D341Med (cell line): ENCODE measurements at places on chromosomes 13 and 19.

- DNase-seq: no peak
Measured at GRCh38 chr19:47663435-47663910, 49.7 kb upstream of the EHD2 start.

DNA sequence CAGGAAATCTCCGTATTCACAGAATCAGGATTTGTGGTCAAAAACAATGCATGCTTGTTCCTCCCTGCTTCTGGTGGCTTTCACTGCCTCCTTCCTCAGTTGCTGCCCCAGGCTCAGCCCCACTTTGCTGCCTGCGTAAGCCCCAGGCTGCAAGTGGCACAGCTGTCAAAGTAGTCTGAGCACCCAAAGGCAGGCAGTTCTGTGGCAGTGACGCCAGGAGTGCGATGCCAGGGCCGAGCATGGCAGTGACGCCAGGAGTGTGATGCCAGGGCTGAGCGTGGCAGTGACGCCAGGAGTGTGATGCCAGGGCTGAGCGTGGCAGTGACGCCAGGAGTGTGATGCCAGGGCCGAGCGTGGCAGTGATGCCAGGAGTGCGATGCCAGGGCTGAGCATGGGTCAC is 77.3 kb upstream of the GPR183 start:
- DNase-seq: no peak

- no peak for DNase-seq
Measured at GRCh38 chr13:113877149-113877990, 13.5 kb upstream of the GAS6 start.

DNA sequence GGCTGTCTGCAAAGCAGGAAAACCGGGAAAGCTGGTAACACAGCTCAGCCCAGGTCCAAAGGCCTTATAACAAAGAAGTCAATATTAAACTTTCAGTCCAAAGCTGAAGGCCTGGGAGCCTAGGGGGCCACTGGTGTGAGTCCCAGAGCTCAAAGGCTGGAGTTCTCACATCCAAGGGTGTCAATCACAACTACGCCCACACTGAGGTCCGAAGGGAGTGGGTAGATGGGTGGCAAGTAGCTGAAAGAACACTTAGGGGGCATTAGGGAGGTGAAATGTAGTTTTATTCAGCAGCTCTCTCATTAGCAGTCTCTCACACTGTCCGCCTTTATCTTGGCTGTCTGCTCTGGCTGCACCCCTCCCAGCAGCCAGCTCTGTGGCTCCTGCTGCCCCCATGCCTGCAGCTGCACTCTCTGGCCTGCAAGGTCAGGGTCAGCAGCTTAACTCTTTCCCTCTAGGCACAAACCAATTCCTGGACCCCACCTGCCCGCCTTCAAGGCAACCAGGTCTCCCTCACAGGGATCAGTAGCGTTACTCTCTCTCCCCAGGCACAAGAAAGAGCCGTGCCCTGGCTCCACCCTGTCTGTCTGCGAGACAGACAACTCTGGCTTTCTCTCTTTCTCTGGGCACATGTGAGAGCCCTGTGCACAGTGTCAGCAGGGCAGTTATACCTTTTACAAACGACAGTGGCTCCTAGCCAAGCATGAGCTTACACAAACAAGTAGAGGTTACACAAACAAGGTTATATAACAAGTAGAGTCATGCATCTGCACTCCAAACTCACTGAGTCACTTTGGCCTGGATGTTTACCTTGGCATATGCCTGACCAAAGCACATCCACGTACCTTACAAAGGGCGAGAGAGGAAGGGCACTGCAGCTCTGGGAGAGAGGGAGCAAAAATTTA is 249.4 kb upstream of the PCDH20 start:
- DNase-seq: no peak

DNA sequence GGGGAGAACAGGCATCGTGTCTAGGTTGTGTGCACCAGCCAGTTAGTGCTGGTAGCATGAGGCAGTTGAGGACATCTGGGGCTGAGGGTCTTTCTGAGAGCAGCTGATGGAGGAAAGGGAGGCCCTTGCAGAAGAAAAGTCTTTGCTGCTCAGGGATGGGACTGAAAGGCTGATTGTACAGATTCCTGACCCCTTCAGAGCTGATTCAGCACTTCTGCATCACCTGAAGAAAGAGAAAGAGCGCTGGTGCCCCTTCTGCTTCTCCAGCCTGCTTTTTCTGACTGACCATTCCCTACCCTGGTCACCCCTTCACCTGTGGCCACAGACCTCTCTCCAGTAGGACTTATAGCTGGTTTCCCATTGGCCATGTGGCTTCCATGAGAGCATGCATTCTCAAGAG is 476.2 kb downstream of the TSHZ3 start:
- DNase-seq: no peak

DNA sequence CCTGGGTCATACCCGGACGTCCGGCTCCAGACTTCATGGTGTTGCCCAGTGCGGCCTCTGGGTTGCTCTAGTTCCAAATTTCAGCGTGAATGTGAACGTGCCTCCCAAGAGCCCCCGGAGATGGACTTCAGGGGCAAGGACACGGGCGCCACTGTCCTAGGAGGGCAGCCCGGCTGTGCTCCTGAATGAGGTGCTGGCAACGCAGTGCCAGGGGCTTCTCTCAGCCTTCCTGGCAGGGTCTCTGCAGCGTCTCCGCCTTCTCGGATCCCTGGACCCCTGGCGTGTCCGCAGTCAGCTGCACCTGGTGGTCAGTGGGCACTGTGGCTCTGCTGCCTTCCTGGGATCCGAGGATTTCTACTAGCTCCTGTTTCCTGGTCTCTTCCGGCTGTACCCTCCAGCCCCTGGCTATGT is 101.7 kb upstream of the MCF2L start:
- DNase-seq: no peak

GRCh38 chr13:52695856-52696255 is 43.2 kb downstream of the SUGT1 start:
- no peak for DNase-seq

DNA sequence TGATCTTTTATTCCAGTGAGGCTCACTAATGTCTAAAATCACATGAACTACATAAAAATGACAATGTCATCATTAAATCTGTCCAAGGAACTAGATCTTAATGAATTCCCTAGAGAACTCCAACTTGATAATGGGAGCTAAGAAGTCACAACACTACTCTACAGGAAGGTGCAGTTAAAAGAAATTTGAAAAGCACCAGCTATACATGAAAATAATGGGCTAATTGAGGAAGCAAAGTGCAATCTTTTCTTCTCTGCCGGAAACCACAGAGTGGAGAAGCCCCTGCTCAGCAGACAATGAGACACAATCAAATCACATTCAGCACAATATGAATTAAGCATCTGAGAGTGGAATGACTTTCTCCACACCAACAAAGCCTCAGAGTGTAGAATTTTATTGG is 261.7 kb downstream of the LHFPL6 start:
- no peak for DNase-seq

GRCh38 chr19:46404753-46405468 is 8.5 kb downstream of the CCDC8 start:
- no peak for DNase-seq

- DNase-seq: no peak
Measured at GRCh38 chr13:108940121-108940520, 310.7 kb downstream of the MYO16 start.

- no peak for DNase-seq
Measured at GRCh38 chr19:271856-272255, 19.3 kb downstream of the PLPP2 start.

DNA sequence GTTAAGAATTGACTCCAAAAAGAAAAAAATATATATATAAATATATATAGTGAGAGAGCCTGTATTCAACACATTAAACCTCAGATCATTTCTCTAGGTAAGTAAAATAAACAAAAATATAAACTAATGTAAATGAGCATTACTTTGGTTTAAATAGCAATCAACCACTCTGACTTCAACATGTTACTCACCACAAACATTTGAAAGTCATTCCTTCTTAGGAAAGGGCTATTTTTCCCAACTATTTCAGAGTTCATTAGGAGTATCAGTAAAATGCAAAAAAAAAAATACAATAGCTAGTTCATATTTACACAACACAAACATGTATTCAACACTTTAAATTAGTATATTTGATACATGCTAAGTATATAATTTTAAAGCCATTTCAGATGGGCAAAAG is 40.5 kb downstream of the KLF12 start:
- DNase-seq: no peak

DNA sequence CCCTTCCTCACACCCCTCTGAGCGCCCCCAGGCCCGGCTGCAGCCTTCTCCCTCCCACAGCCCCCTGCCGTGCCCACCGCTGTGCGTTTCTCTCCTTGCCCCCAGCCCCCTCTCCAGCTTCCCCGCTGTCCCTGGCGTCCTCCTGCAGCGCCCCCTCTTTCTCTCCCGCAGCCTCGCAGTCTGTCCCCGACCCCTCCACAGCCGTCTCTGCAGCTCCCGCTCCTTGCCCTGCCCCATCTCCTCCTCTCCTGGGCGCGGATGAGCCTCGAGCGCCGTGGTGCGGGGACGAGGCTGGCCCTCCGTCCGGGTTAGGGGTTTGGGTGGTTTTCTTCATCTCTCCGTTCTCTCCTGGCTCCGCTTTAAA is 1.1 kb downstream of the KMT5C start:
- peak; percentile 69 for DNase-seq

DNA sequence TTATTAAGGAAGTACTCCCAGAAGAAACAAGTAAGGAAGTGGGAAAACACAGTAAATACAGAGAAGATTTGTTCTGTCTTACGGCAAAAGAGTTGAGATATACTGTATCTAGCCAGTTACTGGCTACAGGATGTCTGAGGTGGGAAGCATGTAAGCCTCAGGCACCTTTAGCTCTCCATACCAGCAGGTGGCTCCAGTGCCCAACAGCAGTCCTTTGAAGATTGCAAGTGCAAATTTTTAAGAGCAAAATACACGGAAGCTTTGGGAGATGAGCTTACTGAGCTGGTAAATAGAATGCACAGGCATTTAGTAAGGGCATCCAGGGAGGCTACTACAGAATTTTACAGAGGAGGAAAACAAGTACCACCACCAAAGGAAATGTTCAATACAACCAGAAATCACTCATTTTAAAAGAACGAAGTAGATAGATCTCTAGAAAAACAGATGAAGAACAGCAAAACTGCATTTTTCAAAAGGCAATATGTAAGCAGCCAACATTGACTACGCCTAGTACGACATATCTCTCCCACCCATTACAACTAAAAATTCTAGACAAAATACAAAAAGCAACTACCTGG is 57.9 kb upstream of the VSTM2B start:
- no peak for DNase-seq

GRCh38 chr13:44749906-44750305 is 173.8 kb upstream of the TSC22D1 start:
- DNase-seq: no peak

GRCh38 chr13:41383386-41383785 is 72.3 kb downstream of the NAA16 start:
- DNase-seq: no peak

GRCh38 chr19:16435238-16435917 is 36.4 kb downstream of the EPS15L1 start:
- no peak for DNase-seq

DNA sequence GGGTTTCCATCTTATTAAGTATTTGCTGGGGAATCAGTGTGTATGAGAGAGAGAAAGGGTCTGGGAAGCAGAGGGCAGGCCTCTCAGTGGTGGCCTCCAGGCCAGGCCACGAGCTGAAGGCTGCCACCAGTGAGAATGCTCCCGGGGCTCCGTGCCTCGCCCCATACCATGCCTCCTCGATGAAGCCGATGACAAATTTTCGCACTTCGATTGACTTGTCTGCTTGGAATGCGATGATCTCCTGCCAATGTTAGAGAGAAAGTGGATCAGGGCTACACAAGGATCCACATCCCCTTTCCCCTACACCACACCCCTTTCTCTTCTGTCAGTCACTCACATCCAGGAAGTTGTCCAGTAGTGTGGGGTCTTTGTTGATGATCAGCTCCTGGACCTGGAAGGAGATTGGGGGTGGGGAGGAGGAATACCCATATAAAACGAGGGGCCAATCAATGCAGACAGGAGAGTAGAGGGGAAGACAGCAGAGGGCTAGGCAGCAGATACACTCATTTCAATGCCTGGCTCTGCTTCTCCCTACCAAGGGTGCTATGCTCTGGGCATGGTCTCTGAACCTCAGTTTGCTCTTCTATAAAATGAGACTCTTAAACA is 10.7 kb downstream of the SYMPK start:
- DNase-seq: no peak

DNA sequence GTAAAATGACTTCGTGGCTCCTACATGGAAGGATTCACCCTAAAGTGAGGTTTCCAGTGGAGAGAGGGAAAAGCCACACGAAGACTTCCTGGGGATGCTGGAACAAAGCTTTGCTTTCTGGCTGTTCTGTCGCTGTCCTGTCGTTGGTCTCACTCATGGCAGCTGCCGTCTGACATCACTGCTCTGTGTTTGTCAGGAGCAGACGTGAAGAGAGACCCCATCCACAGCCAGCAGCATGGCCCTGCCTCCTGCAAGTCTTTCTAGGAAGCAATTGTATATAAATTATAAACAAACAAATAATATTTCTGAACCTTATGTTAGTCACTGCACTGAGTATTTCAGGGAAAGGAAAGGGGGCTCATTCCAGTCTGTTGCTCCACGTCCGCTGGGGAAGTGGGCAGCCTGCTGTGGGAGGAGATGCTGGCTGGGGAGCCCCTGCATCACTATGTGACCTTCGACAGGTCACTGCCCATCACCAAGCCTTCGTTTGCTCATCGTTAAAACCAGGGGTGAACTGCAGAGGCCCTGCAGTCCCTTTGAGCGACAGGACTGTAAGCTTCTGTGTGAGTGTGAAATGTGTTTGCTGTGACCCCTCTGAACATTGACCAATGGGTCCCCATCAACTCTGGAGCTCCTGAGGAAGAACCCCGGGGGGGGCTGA is 151.0 kb downstream of the DCT start:
- DNase-seq: no peak

GRCh38 chr19:5341448-5341820 is 822 bp upstream of the PTPRS start:
- no peak for DNase-seq

DNA sequence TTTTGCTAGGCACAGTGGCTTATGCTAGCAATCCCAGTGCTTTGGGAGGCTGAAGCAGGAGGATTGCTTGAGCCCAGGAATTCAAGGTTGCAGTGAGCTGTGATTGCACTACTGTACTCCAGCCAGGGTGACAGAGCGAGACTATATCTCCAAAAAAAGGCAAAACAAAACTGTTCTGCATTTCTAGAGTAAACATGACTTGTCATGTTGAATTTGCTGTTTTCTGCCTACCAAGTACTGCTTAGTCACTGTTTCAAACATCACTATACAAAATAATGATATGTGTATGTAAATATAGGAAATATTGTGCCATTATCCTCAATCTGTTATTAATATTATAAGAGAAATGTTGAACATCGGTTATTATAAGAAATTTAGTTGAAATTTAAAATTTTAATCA is 9.2 kb downstream of the RFC3 start:
- DNase-seq: no peak

DNA sequence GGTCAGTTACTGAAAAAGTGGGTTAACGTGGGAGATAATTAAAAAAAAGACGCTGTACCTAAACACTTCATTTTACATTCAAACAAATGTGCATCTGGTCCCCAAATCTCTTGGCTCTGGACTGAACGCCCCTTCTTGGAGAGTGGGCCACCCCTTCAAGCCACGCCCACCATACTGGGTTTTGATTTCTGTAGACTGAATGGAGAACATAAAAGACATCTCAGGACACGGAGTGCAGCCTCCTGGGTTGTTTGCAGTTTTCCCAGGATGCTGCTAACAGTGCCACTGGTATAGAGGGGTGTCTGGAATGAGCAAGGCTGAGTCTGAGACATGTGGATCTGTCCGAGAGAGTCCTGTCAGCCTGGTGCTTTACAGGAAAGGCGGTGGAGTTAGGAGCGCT is 10.6 kb downstream of the TFDP1 start:
- DNase-seq: no peak
